Activated CD4-positive, alpha-beta T cell treated with anti-CD3 and anti-CD28 coated beads, Interleukin-2, amount 50 U/mL, for 48 hours (primary cell): ENCODE measurements at places on chromosomes 1 and 21.

DNA sequence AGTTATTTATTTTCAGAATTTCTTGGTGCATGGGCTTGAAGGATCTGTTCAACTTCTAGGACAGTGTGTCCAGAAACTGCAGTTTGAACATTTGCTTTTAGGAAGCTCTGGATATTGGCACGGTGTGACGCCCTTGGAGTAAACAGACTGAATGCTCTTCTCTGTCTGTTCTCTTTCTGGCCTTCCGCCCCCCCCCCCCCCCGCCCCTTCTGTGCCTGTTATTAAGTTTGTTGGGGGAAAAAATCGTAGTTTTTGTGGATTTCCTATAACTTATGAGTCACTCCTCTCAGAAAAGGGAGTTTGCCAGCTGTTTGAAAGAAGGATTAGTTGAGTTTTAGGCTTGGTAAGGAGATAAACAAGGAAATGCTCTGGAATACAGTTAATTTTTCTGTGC, 1.2 kb downstream of the KCTD3 start:
- DNase-seq = no peak

- no peak for DNase-seq
These were observed 46.3 kb upstream of the TNFSF18 start for GRCh38 chr1:173097001-173097400.

DNA sequence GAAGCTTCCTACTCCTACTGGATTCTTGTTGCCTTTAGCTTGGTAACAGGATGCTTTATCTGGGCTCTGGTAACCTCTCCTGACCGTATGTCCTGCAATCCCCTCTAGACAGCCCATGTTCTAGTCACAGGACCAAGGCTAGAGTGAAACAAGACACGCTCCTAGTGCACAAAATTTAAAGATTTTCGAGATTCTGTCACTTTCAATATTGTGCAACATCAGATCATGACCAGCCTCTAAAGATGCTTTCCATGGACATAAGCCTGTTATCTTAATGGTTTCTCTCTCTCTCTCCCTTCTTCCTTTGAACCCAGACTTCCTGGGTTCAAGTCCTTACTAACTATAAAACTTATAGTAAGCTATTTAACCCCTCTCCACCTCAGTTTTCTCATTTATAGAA, 1.6 kb upstream of the LY9 start:
- DNase-seq = no peak

- DNase-seq = no peak
These were observed 85.3 kb downstream of the SEC16B start for GRCh38 chr1:177884479-177885021.

- no peak for DNase-seq
These were observed 181.1 kb downstream of the IGSF21 start for GRCh38 chr1:18288722-18289121.

- DNase-seq = no peak
These were observed 43.9 kb upstream of the SAMSN1 start for GRCh38 chr21:14589855-14590563.

DNA sequence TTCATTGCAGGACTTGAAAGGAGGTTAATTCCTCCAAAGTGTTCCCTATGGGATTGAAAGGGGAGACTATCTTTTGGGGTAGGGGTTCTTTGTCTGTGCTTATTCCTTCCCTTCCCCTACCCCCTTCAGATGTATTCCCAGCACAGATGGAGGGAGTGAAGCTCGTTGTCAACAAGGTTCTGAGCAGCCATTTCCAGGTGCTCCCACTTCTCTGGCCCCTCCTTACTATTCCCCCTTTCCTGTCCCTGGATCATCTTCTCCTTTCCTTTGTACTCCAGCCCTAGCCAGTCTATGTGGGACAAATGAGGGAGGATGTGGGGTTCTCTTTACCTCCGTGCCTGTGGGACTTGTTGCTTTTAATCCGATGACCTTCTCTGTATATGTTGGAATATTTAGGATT, 899 bp downstream of the TOMM40L start:
- no peak for DNase-seq

DNA sequence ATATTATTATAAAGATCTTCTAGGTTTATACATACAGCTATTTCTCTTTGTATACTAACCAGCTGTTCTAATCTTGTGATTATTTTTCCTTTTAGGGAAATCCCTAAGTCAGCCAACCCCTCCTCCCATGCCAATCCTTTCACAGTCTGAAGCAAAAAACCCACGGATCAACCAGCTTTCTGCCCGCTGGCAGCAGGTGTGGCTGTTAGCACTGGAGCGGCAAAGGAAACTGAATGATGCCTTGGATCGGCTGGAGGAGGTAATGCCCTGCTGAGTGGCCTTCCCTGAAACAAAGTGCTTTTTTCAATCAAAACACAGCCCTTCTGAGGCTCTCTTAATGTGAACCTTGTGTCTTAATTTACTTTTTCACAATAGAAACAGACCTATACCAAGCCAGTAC, 32.4 kb upstream of the BMP8A start:
- DNase-seq = no peak

- DNase-seq = no peak
These were observed 38.3 kb downstream of the CAMSAP2 start for GRCh38 chr1:200776949-200777348.

DNA sequence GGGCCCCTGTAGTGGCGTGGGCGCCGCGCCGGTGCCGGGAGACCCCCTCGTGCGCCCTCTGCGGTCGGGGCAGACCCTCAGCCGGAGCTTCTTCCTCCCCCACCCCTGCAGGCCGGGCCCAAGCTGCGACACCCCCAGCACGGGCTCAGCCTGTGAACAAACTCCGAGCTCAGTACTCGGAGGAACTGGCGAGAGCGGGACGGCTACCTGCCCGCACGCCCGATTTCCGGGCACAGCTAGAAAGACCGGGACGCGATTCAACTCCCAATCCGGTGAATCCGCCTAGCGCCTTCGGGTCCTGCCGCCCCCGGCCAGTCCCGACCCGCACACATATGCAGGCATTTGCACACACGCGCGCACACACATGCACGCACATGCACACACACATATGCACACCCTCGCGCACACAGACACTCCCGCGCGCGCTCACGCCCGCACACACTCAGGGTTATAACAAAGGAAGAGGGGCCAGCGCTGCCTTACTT, 580 bp upstream of the BLACAT1 start:
- no peak for DNase-seq

DNA sequence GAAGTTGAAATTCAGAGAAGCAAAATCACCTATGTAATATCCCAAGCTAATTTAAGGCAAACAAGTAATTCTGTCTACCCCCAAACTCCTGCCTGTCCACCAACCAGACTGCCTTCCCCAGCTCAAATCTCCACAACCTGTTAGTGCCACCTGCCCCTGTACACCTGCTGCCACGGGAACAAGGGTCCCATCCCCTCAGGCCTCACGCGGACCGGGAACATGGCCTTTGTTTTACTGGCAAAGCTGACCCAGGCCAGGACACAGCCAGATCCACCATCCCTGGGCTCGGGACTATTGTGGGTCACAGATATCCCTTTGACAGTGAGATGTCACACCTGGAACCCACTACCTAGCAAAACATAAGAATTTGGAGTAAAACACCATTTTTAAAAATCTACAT, 139.3 kb upstream of the SGIP1 start:
- DNase-seq = no peak
